ENCODE measurements at places on chromosomes 3 and 15. TPM values are rescaled to one million over a fixed set of nuclear protein-coding genes. Genes with fewer than 3 reads are reported as not detected.

DNA sequence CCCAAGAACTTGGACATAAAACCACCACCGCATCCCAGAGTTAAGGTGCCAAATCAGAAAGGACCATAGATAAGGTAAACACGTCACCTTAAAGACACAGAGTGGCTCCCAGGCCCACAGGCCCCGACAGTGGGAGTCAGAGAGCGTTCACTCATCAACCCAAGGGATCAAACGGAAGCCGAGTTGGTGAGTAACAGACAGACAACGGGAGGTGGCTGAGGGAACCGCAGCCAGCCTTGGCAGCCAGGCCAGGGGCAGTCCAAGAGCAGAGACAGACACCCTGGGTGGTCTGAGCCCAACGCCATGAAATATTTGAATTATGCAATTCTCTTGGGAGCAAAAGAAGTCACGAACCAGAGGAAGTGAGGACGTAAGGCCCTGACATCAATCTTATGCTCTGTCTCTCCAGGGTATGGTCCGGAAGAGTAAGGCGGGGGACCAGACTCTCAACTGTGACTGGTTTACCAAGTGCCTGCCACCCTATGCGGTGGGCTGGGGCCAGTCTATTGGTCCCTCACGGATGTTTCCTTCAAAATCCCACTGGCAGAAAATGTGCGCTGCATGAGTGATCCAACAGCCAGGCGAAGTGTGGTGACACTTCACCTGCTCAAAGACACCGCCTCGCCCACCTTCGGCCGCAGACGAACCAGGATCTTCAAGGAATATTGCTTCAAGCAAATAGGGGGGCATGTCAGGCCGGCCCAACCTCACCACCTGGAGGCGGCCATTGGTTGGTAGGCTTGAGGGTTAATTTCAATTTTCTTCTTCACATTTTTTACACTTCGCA is 34.3 kb downstream of the TMEM44 start:
- no peak overlapping the region for H3K4me3 ChIP-seq
- no peaks in the 10 kb centered on the region for H3K36me3 ChIP-seq
- no peak for DNase-seq
- peaks cover 3% of the 10 kb centered on the region for H3K4me1 ChIP-seq
- H3K27ac ChIP-seq: no peak overlapping the region
- no peaks in the 10 kb centered on the region for H3K27me3 ChIP-seq

GRCh38 chr15:60070838-60071493 is 66.9 kb downstream of the FOXB1 start:
- peaks cover 16% of the 10 kb centered on the region for H3K4me1 ChIP-seq

DNA sequence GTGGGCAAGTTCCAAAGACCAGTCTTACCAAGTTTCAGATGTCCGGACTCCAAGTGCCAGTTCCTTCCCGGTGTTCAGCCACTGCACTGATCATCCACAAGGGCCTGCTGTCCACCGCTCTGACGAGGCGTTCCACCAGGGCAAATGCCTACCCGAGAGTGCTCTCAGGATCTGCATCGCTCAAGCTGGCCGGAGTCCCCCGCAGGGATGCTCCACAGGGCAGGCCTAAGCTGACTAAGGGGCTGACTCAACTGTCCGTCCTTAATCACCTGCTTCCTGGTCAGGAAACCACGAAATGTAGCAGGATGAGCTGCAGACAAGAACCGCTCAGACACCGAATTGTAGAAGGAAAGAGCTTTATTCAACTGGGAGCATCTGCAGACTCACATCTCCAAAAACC is 341.6 kb downstream of the KCNH8 start:
- no peak overlapping the region for H3K27ac ChIP-seq
- H3K4me3 ChIP-seq: no peak overlapping the region
- no peaks in the 10 kb centered on the region for H3K27me3 ChIP-seq
- no peaks in the 10 kb centered on the region for H3K4me1 ChIP-seq

The ZNF774 gene
- 0.84 TPM for total RNA-seq

DNA sequence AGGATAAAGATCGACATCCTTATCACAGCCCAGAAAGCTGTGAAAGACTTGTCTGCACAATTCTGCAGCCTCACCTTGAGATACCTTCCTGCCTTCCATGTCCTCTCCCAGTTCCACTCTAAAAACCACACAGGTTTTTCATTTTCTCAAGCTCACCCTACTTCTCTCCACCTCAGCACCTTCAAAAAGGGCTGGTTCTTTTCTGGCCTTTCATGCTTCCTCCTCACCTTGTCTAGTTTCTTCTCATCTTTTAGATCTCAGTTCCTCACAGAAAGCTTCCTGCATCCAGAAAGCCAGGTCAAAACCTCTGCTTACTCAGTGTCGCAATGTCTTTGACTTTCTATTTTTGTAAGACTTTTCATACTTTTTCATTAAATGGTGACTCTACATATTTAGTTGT is 140.2 kb upstream of the STT3B start:
- H3K36me3 ChIP-seq: no peaks in the 10 kb centered on the region
- no peak overlapping the region for H3K27ac ChIP-seq
- no peak for DNase-seq
- H3K4me1 ChIP-seq: peaks cover 11% of the 10 kb centered on the region
- no peak overlapping the region for H3K4me3 ChIP-seq
- H3K27me3 ChIP-seq: no peaks in the 10 kb centered on the region

DNA sequence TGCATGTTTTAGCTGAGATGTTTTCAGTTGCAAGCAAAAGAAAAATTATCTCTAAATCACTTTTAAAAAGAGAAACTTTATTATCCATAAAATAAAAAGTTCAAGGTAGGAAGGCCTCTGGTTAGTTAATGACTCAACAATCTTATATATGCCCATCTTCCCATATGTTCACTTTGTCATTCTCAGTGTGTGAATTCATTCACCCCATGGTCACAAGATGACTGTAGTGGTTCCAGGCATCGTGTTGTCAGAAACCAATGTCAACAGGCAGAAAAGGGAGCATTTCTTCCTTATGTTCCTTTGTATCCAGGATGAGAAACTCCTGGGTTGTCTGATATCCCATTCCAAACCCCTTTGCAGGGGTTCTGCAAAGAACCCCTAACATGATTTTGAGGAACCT is 119.9 kb upstream of the RAP2B start:
- H3K27me3 ChIP-seq: no peaks in the 10 kb centered on the region
- H3K27ac ChIP-seq: no peak overlapping the region
- no peak for DNase-seq
- peaks cover 3% of the 10 kb centered on the region for H3K4me1 ChIP-seq

DNA sequence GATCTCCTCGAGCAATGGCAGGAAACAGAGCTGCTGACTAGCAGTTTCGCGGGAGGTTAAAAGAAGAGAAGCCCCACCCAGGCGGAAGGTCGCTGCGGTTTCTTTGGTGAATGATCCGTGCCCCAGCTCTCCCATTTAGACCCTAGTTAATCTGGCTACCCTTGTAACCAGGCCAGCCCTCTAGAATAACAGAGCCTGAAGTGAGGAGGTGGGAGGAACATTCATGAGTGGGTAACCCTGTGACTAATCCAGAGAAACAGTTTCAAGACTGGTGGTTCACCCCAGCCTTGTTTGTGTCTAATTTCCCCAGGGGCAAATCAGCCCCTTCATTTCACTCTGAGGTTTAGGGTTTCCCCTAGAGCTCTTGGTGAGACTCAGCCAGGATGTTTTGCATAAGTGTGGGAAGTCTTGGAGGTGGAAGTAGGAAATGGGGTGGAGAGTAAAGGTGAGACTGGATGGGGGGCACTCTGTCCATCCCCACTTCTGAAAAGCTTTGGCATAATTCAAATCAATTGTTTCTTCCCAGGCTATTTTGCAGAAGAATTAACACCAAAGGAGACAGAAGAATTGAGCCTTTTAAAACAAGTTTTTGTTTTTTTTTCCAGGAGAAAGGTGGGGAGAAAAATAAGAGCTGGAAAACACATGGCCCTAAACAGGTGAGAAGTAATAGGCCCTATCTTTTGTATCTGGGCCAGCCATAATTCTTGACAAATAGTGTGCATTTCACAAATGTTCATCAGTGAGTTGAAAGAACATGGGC is 303.1 kb downstream of the RPLP1 start:
- DNase-seq: peak; percentile 90
- H3K4me3 ChIP-seq: peak overlapping the region; percentile 46
- H3K27me3 ChIP-seq: peaks cover 4% of the 10 kb centered on the region

GRCh38 chr15:62253294-62253693 is 88.2 kb upstream of the C2CD4B start:
- no peak for DNase-seq
- H3K27me3 ChIP-seq: peaks cover 12% of the 10 kb centered on the region
- no peaks in the 10 kb centered on the region for H3K4me1 ChIP-seq
- no peak overlapping the region for H3K4me3 ChIP-seq
- H3K27ac ChIP-seq: no peak overlapping the region

The ITIH4 gene
- 1.6 TPM for total RNA-seq

The CFAP92 gene
- total RNA-seq: 0.48 TPM

- no peak overlapping the region for H3K4me3 ChIP-seq
- H3K27me3 ChIP-seq: peaks cover 43% of the 10 kb centered on the region
- no peaks in the 10 kb centered on the region for H3K4me1 ChIP-seq
- H3K36me3 ChIP-seq: no peaks in the 10 kb centered on the region
- no peak overlapping the region for H3K27ac ChIP-seq
Observed at GRCh38 chr15:29926083-29926388, 103.8 kb upstream of the TJP1 start.

- H3K27ac ChIP-seq: no peak overlapping the region
- H3K4me1 ChIP-seq: peaks cover 3% of the 10 kb centered on the region
- DNase-seq: no peak
- no peaks in the 10 kb centered on the region for H3K36me3 ChIP-seq
- peaks cover 23% of the 10 kb centered on the region for H3K27me3 ChIP-seq
Observed at GRCh38 chr3:66196633-66197032, 24.2 kb upstream of the SLC25A26 start.

The PGBD4 gene
- 2.0 TPM for total RNA-seq

- no peak overlapping the region for H3K4me3 ChIP-seq
- H3K27ac ChIP-seq: no peak overlapping the region
- DNase-seq: no peak
- H3K36me3 ChIP-seq: no peaks in the 10 kb centered on the region
Observed at GRCh38 chr15:53872410-53872809, 105.8 kb upstream of the UNC13C start.

The FGD5 gene
- total RNA-seq: not detected
